Activated CD4-positive, CD25-positive, alpha-beta regulatory T cell treated with anti-CD3 and anti-CD28 coated beads, Interleukin-2, amount 50 U/mL, for 16 hours (primary cell): ENCODE measurements at places on chromosomes 12 and 14.

- DNase-seq, result no peak
These were observed 77.3 kb upstream of the TMTC2 start for GRCh38 chr12:82609234-82609914.

DNA sequence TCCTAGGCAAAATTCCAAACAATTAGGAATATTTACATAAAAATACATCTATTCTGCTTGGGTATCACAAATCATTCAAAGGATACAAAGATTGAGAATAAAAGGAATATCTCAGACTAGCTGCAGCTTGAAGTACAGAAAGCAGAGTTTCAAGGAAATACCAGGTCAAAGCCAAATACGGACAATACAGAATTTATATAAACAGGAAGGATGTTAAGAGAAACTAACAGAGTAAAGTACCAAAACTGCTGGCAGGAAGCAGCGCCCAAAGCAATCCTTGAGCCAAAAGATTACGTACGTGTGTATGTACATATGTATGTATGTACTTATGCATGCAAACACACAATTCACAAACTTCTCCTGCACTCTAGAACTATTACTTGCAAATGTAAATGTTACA, 86.6 kb downstream of the PPP1R12A start:
- DNase-seq, result no peak

- no peak for DNase-seq
These were observed 11.9 kb upstream of the PUS1 start for GRCh38 chr12:131917139-131917710.

DNA sequence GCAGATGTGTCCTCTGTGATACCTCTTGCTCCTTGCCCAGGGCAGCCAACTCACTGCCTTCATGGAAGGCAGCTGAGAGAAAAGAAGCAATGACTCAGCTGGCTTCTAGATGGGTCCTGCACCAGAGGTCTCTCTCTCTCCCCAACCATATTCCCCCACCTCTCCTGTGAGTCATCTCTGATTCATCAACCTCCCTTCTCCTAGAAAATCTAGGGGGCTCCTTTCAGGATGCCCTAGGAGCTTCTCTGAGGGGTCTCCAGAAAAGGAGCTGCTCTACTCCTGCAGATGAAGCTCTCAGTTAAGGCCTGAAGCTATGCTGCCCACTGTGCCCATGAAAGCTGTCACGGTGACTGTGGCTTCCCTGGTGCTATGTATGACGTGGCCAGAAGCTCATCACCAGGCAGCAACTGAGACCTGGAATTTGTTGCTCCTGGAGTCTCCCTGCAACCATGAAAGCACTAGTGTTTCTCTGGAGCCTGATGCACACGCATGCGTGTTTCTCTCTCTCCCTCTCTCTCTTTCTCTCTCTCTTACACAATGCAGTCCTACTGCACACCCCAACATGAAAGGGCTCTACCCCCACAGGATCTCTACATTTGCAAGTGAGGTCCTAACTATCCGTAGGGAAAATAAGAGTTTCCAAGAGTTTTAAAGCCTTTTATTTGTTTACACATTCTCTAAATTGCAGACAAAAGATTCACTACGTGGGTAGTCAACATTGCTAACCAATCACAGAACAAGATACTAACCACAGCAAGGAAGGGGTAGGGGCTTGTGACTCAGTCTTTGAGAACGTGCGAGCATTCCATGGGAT, 285.3 kb downstream of the DPF3 start:
- no peak for DNase-seq

GRCh38 chr14:103432627-103433026, 47.4 kb downstream of the MARK3 start:
- no peak for DNase-seq

DNA sequence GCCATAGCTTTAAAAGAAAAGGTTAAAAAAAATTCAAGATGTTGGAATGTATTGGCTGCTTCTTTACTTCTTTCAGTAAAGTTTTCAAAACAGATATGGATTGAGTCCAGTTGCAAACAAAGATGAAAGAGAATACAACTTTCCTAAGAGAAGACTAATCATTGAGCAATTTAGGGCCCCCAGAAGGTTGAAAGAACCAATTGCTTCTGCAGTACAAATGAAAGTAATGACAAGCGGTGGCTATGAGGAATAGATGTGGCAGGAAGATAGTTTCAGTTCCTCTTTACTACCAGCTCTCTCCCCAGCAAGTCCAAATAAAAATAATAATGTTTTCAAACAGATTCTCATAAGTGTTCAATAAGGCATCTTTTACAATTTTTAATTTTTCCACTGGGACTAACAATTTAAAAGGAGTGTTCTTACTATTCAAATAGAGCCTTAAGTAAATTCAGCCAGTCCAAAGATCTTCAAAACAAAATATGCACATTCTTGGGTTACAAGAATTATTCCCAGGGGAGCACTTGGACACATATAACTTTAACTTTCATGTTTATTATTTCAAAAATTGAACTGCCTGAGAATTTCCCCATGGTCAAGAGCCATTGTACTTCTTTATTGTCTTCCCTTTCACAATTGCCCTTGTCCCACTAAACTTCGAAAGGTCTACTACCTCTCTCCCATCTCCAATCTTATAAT, 62.3 kb upstream of the PPP1R12A start:
- DNase-seq, result no peak

DNA sequence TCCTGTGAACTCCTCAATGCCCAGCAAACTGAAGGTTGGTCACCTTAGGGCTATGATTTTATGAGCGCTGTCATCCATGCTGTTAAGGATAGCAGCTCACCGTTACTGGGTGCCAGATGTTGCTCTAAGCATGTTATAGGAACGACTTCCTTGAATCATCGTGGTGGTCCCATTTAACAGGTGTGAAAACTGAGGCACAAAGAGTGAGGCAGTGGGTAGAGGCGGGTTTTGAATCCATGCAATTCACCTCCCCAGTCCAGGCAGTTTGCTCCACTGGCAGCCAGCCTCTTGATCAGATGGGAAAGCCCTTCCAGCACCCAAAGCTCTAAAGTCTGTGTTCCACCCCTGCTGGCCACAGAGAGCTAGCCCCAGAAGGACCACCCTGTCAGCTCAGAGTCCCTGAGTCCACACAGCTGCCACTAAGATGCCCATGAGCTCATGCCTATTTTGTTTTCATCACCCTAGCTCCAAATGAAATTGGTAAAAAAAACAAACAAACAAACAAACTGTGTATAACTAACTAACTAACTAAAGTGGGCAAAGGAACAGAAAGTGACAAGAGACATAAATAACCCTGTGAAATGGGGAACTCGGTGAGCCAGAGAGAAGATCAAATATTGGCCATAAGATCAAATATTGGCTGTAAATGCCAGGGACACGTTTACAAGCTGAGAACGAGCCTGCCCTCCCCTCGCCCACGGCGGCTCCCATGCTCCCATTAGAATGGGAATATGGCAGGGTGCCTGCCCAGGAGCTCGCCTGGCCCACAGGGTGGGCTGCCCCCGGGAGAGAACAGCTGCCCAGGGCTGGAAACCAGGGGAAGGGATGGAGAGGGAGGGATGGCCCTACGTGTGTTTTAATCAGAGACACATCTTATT, 72.3 kb upstream of the RFLNA start:
- DNase-seq, result no peak

DNA sequence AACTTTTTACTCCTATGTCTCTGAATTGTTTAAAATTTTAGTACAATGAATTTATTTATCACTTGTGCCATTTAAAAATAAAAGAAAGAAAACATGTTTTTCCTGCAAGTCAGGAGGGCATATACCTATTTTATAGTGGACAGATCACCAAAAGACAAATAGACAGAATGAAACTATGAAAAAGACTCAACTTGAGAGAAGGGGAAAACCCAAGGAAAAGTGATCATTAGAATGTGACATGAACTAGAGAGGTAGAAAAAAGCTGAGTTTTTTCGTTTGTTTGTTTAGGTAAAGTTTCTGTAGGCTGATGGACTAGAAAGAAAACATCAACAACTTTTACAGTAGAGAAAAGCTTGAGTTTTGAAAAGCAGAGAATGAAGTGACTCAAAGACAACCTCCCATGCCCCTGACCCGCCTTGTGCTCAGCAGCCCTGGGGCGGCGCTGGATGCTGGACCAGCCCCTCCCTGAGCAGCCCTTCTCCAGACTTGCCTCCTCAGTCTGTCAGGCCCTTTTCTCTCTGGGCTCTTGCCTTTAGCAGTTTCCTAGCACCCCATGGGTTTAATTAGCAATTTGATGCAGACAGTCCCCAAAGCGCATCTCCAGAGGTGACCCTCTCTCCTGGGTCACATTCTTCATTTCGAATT, 95.1 kb upstream of the ARID2 start:
- DNase-seq, result no peak

- no peak for DNase-seq
These were observed 115.5 kb downstream of the KIF26A start for GRCh38 chr14:104253901-104254353.

- DNase-seq, result no peak
These were observed 87.0 kb downstream of the GLT1D1 start for GRCh38 chr12:128940090-128940888.

DNA sequence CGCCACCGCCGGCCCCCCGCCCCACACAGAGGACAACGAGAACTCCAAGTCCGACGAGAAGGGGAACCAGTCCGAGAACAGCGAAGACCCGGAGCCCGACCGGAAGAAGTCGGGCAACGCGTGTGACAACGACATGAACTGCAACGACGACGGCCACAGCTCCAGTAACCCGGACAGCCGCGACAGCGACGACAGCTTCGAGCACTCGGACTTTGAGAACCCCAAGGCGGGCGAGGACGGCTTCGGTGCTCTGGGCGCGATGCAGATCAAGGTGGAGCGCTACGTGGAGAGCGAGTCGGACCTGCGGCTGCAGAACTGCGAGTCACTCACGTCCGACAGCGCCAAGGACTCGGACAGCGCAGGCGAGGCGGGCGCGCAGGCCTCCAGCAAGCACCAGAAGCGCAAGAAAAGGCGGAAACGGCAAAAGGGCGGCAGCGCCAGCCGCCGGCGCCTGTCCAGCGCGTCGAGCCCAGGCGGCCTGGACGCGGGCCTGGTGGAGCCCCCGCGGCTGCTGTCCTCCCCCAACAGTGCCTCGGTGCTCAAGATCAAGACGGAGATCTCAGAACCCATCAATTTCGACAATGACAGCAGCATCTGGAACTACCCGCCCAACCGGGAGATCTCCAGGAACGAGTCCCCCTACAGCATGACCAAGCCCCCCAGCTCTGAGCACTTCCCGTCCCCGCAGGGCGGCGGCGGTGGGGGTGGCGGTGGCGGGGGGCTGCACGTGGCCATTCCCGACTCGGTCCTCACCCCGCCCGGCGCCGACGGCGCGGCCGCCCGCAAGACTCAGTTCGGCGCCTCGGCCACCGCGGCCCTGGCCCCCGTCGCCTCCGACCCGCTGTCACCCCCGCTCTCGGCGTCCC, 150.9 kb downstream of the EGLN3 start:
- no peak for DNase-seq
